ENCODE measurements at places on chromosomes 6 and 20.

DNA sequence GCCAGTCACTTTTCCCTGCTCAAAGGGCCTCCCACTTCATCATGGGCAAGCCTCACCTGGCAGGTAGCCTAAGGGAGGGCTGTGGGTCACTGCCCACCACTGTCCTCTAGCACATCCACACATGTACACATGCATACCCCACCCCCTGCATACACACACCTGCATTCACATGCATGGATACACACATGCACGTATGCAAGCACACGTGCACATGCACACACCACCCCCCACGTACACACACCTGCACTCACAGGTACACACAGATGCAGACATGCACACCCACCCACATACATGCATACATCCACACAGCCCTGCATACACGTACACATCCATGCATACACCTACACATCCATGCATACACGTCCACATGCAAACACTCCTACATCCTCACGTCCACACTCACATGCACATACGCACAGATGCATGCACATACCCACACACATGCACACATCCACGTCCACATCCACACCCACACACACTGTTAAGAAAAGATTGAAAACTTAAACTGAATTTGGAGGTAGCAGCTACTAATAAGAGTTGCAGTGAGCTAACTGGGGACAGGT, 14.0 kb upstream of the EXOC2 start:
- DNase-seq, result no peak

DNA sequence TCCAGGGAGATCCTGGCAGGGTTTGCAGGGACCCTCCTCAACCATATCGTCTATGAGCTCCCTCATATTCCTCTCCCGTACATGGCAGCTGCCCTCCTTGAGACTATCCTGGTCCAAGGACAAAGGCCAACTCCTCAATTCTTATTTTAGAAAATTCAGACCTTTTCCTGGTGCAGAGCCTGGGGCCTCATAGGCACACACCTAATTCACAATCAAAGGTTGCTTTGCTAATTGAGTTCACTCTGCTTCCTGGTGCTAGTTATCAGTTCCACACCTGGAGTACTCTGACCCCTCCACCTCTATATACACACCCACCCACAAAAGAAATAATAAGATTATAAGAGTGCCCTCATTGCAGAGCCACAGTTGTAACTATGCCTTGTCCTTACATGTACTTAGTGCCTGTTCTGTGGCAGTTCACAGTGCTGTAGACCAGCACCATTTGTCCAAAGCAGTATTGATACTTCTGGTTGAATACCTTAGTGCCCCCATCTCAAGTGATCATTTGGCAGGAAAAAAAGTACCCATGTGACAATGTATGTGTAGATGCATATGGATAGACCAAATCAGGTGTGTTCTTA, 38.7 kb downstream of the GSS start:
- no peak for DNase-seq

- peak; percentile 76 for DNase-seq
Measured at GRCh38 chr6:138115877-138116660, 8.8 kb upstream of the PERP start.

GRCh38 chr20:62479656-62480055, 3.9 kb upstream of the GATA5 start:
- no peak for DNase-seq

DNA sequence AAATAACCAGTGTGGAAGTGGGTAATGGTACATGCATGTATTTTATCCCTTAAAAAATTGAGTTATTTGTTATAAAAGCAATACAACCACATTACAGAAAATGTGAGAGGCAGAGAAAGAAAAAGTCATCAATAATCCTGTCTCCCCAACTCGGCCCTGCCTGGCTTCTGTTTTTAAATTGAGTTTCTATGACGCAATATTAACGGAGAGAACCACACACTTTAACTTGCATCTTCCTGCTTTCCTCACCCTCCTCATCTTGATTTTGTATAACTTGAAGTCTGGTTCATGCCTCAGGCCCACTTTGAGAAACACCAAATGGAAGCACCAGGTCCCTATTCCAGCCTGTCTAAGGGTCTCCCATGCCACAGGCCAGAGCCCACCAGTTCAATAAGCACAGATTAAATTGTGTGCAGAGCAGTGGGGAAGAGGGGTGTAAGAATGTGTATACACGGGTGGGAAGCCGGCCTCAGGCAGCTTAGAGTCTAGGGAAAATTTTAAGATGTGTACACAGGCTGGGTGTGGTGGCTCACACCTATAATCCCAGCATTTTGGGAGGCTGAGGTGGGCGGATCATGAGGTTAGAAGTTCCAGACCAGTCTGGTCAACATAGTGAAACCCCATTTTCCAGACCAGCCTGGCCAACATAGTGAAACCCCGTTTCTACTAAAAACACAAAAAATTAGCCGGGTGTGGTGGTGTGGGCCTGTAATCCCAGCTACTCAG, 15.9 kb downstream of the KCNK5 start:
- no peak for DNase-seq

- no peak for DNase-seq
Measured at GRCh38 chr6:16799279-16800193, 38.3 kb upstream of the ATXN1 start.

DNA sequence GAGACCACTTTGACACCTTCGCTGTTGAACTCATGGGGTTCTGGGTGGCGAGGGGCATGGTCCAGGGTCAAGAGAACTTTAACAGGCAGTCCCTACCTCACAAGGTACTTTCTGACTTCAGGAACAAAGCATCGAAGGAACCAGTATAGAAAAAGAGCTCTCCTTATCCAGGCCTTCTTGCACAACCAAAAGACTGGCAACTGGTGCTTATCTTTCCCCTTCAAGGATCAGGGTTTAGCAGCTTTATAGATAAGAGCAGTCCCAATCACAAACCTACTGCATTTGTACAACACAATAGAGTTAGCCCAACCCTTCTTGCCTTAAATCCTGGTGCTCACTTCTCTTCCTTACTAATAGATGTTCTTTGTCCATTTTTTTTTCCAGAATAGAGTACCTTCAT, 116.3 kb downstream of the SNX5 start:
- no peak for DNase-seq

DNA sequence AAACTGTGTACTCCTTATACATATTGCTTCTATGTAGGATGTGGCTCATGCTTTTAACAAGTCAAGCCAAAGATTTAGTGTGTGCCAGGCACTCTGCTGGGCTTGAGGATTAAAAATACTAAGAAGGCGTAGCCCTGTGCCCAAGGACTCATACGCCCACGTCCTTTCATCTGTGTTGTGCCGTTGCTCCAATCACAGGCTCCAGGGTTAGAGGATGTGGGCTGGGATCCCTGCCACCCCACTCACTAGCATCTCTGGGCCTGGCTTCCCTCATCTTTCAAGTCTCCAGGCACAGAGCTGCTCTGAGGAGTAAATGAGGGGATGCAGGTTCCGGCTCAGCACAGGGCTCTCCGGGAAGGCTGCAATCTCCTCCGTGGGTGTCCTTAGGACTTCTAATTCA, 214.2 kb downstream of the SYNDIG1 start:
- peak; percentile 42 for DNase-seq

DNA sequence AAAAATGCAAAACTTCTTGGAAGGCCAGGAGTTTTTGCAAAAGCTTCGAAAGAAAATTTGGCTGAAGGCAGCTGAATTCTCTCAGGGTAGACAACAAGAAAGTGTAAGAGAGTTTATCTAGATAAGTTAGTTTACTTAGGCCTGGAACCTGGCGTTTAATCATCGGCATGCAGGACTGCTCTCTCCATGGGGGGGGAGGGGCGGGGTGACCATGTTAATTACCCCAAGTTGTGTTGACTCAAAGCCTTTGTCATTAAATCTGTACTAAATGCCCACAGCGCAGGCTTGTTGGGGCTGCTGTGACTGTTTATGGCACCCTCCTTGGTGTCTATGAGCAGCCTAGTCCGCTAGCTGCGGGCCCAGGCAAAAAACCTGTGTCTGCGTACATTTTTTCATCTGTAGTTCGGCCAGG, 20.1 kb upstream of the ZNF451 start:
- DNase-seq, result no peak

GRCh38 chr20:16926626-16927430, 178.7 kb downstream of the OTOR start:
- no peak for DNase-seq

- DNase-seq, result no peak
Measured at GRCh38 chr20:18705910-18706309, 107.7 kb upstream of the SCP2D1 start.

DNA sequence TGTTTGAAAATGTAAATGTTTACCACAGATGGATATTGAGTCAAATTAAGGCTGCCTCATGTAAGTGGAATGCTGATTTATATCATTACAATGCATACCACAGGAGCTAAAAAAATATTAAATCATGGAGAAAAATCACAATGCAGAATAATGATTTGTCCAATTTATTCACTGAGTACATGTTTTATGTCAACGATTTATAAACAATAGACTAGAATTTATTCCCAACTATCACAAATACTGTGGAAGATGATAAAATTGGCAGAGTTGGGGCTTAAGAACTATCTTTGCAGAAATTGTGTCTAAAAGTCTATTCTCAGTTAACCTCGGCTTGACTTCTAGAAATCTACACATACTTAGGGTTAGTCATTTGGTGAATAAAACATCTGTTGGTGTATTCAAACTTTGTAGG, 472.1 kb upstream of the MARCKS start:
- no peak for DNase-seq

- no peak for DNase-seq
Measured at GRCh38 chr20:51204794-51205193, 181.9 kb upstream of the KCNG1 start.

DNA sequence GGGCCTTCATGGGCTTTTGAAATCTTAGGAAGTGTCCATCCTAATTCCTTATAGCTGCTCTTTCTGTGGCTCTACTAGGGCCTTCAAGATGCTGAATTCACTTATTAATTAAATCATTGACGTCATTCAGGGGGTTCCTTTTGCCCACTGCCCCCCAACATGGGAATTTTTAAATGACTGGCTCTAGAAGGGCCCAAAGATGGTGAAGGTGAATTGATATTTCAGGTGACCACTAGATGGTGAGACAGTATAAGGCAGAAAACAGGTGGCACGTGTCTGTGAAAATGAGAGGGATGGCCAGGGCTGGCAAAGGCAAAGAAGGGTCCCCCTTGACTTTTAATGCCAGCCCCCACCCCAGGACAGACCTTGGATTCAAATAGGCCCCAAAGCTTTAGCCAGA, 11.8 kb downstream of the GNAS start:
- DNase-seq, result no peak

DNA sequence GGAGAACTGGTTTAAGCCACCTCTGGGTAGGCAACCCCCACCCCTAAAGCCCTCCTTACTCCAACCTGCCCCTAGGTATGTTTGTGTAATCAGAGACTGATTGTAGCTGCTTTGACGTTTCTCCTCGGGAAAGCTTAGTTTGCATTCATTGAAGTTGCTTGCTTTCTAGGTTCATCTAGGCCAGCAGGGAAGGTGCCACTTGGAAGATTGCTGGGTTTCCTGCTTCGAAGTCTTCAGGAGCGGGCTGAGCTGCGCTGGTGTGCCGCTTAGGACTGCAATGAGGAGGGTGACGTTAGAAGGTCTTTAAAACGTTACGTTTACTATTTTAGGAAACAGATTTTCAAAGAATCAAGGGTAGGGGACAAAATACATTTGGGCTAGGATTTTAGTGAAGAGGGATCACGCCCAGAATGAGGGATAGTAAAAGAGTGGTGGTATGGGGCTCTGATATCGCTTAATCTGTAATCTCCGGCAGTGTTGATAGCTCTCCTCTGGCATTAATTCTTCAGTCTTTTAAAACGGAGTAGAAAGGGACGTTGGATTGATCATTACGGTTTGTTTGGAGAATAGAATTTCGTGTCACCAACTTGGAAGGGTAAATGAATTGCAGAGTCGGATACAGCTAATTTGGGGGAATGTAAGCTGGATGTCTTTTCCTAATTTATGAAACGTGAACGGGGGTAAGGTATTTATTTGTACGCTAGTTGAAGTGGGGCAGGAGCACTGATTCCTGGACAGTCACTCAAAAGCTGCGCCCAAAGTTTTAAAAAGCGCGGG, 92.6 kb upstream of the PRDM1 start:
- no peak for DNase-seq

DNA sequence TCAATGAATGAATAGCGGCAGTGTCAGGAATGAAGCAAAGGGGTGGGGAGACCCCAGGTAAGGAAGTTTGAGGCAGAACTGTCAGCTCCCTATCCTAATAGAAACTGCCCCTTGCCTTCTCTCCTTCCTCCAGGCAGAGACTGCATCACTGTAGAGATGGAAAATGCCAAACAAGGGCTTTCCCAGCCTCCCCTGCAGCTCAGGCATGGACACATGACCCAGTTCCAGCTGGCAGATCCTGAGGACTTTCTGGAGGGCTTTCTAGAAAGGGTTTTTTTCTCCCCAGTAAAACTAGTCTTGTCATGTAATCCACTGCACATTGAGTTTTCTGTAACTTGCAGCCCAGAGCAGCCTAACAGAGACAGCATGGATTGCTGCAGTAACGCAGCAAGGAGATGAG, 17.9 kb upstream of the PNPLA1 start:
- no peak for DNase-seq

DNA sequence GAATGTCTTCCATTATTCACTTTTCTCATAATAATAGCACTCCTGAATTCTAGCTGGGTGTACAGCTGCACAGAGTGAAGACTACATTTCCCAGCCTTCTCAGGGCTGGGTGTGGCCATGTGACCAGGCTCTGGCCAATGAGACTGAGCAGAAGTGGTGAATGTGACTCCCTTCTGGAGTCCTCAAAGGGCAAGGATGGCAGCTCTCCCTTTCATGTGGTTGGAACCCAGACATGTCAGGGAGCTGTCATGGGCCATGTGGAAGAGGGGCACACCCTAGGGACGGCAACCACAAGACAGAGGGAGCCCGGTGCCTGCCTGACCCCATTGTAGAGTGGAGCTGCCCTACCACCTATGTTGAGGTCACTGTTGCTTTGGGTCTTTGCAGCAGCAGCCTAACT, 312.8 kb upstream of the SULF2 start:
- DNase-seq, result peak; percentile 33

DNA sequence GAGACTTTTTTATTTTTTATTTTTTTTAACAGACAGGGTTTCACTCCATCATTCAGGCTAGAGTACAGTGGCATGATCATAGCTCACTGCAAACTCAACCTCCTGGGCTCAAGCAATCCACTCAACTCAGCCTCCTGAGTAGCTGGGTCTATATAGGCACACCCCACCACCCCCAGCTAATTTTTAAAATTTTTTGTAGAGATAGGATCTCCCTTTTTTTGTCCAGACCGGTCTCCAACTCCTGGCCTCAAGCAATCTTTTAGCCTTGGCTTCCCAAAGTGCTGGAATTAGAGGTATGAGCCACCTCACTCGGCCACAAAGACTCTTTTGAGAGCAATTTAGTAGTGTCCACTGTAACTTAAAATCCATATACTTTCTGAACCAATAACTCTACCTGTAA, 103.3 kb upstream of the DST start:
- DNase-seq, result no peak

- DNase-seq, result no peak
Measured at GRCh38 chr6:25465941-25466340, 186.1 kb upstream of the SCGN start.
